ENCODE measurements at places on chromosomes 12 and 14.

GRCh38 chr14:67623114-67623513 lies 3.4 kb downstream of the ARG2 start:
- DNase-seq, result no peak

DNA sequence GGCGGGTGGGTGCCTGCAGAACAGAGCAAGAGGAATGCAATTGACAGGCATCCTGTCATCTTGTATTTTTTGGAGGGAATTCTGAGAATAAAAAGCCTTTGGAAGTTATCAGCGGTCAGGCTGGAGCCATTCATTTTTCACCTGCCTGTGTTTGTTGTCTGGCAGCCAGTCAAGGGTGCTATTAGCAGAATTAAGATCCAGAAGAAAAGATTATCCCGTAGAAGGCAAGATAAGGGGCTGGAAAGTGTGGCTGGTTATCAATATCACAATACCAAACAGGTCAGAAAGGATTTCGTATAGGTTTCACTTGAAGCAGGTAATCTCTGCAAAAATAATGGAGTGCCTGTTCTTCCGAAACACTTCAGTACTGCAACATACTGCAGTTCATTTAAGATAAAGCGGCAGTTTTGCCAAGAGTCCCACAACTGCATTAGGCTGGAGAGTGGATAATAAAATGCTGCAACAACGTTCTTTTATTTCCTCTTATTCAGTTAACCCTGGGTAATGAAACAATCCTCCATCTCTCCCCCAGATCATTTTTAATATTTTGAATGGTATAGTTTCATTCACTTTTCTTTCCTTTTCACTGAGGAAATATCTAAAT lies 171.2 kb upstream of the CDKN3 start:
- no peak for DNase-seq

GRCh38 chr12:91367234-91367849 lies 184.7 kb upstream of the DCN start:
- no peak for DNase-seq

GRCh38 chr12:85836197-85837090 lies at the start of gene RASSF9:
Gene RASSF9 (minus strand): TSS chr12:85836409. CDS start chr12:85836201, 208 bp downstream.
- no peak for DNase-seq

DNA sequence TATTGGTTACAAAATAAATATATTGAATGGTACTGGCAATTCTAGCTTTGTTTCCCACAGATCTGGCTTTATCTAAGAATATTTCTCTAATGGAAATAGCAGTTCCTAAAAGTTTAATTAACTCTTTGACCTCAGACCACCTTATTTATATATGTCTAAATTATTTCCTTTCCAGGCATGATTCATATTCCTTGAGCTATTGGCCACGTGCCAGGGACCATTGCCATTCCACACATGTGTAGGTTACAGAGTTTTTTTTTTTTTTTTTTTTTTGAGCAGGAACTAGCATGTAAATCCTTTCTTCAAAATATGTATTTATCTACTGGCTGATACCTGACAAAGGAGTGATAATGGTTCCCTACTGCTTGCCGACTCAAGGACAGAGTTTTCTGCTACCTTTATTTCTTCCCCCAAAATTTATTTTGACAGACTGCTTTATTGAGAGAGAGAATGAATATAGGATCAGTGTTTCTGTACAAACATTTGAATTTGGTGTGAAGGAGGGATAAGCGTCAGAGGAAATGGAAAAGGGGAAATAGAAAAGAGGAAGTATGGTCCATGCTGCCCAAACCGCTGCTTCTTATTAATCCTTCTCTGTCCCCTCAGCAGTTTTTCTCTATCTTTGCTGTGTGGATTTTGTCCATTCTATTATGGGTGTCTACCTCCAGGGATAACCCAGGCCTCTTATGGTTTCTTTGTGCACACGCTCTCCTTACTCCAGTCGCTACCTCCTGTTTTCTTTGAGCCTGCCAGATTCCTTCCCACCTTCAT lies 36.4 kb downstream of the PDE3A start:
- DNase-seq, result no peak

GRCh38 chr12:22792138-22792537 lies 167.2 kb downstream of the ETNK1 start:
- DNase-seq, result no peak

- DNase-seq, result no peak
Measured at GRCh38 chr14:61368781-61369453, 47.5 kb downstream of the PRKCH start.

GRCh38 chr12:118297284-118297683 lies 75.4 kb downstream of the TAOK3 start:
- DNase-seq, result no peak

- DNase-seq, result no peak
Measured at GRCh38 chr14:87940894-87941293, 52.1 kb downstream of the GALC start.

DNA sequence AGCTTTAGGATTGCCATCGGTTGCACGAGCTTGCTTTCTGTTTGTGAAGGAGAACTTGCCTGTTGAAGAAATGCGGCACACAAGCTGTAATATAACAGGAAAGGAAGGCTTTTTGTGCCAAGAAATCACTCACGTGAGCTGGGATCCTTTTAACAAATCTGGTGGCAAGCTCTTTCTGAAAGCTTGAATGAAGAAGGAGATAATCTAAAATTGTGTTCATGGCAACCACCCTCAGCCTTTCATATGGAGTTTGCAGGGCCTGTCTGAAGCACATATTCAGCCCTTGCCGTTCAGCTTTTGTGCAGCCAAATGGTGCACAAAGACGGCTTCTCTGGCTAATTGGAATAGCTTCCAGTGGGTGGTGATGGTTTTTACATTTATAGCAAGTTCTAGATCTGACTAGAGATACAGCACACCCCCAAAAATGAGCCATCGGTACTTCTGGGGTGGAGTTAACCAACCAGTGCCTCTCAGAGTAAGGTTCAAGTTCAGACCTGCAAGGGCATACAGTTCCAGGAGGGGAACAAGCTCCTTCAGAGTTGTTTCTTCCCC lies 107.4 kb downstream of the AEBP2 start:
- no peak for DNase-seq

GRCh38 chr12:114662512-114663177 lies 21.3 kb downstream of the TBX3 start:
- no peak for DNase-seq

DNA sequence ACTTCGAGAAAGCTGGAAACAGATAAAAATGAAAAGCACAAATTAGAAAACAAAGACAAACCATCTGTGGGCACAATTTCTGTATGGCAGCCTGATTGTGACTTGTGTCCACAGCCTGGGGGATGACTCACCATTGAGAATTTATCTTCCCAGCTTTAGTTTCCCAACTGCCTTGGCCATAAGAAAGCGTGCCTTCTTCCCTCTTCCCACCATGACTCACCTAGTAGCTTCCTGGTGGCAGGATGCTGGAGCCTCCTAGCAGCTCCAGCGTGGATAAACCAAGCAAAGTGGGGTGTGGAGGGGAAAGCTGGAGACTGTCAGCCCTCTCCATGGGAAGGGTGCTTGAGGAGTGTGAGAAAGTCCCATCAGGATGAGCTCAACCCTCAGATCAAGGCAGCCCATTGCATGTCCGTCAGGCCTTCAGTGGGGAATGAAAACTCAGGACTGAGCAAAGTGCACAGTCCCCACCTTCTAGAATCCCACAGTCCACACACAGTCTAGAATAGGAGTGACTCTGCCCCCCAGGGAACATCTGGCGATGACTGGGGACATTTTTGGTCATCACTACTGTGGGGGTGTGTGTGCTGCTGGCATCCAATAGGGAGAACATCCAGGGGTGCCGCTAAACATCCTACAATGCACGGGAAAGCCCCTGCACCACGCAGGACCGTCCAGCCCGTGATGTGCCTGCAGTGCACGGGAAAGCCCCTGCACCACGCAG lies 22.4 kb upstream of the SERPINA6 start:
- no peak for DNase-seq

DNA sequence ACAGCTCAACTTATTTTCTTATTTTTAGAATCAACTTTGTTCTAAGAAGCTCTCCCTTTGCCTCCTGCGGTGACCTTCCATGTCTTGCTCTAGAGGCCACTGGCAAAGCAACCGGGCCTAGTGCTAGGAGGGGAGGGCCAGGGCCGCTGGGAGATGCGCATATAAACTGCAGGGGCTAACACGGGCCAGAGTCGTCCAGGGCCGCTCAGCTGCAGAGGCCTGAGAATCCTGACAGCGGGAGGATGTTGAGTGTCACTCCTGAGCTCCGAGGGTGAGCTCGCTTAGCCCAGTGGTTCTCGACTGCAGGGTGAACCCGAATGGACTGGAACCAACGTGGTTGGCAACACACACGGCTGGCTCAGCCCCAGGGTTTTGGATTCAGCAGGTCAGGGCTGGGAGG lies 6.5 kb upstream of the PIWIL1 start:
- no peak for DNase-seq

- DNase-seq, result no peak
Measured at GRCh38 chr14:22432348-22432976, 156.6 kb downstream of the DAD1 start.

GRCh38 chr14:59728304-59728703 lies 142.3 kb downstream of the RTN1 start:
- DNase-seq, result no peak

DNA sequence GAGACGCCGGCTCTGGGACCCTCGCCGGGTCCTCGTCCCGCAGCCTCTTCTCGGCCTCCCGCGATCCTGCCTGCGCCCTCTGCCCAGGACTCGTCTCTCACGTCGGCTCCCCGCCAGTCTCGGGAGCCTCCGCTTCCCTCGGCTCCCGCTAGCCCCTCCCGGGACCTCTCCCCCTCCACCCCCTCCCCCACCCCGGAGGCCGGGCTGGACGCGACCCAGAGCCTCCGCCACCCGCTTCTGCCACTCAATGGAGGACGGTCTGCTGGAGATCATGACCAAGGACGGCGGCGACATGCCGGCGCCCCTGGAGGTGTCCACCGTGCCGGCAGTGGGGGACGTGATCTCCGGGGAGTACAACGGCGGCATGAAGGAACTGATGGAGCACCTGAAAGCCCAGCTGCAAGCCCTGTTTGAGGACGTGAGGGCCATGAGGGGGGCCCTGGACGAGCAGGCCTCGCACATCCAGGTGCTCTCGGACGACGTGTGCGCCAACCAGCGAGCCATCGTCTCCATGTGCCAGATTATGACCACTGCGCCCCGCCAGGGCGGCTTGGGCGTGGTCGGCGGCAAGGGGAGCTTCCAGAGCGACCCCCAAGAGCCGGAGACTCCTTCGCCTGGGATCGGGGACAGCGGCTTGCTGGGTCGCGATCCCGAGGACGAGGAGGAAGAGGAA lies 568 bp downstream of the CCDC184 start:
- no peak for DNase-seq

- DNase-seq, result no peak
Measured at GRCh38 chr14:86221755-86222154, 691.8 kb downstream of the FLRT2 start.

DNA sequence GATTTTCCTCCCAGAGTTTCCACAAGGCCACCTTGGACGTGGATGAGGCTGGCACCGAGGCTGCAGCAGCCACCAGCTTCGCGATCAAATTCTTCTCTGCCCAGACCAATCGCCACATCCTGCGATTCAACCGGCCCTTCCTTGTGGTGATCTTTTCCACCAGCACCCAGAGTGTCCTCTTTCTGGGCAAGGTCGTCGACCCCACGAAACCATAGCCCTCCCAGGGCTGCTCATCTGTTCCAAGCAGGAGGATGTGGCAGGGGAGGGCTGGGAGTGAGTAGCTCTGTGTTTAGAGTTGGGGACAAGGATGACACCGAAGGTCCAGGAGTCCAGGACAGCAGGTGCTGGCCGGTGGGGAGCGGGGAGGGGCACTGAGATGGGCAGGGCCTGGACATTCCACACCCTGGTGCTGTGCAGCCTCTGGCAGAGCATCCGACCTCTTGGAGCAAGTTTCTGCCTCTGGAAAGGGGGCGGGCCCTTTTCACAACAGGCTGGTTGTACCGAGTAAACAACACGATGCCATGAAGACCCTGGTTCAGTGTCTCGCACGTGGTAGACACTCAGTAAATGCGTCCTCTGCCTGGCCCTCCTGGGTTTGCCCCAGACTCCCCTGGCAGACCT lies 8.2 kb downstream of the SERPINA4 start:
- no peak for DNase-seq

GRCh38 chr14:60349663-60350365 lies 100.8 kb downstream of the PPM1A start:
- no peak for DNase-seq

DNA sequence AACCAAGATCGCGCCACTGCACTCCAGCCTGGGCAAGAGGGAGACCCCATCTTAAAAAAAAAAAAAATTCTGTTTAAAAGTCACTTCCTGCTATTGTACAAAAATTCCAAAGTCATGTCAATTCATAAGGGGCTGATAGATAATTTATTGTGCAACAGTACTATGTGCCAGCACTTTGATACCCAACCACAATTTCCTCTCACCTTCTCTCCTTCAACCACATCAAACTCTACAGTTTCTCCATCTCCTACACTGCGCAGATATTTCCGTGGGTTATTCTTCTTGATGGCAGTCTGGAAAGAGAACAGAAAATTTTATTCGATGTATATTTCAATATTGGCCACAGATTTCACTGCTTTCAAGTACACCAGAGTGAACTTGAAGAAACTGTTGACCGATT lies 7.6 kb downstream of the YBX3 start:
- DNase-seq, result no peak

GRCh38 chr12:52884526-52885293 lies 20.2 kb downstream of the KRT8 start:
- DNase-seq, result no peak

DNA sequence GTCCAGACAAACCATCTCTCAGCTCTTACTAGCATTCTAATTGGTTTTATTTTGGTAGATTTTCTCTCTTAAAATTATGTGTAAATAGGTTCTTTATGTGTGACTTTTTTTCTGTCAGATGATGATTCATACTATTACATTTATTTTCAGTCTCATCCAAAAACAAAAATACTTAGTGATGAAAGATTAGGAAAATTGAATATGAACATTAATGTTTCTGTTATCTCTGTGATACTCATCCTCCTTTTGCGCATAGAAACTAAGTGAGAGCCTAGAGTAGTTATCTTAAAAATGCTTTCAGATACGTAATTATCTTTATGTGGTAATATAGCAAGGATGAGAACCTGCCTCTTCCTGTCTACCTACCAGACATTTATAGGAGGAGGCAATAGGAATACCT lies 84.1 kb upstream of the MON2 start:
- DNase-seq, result no peak

DNA sequence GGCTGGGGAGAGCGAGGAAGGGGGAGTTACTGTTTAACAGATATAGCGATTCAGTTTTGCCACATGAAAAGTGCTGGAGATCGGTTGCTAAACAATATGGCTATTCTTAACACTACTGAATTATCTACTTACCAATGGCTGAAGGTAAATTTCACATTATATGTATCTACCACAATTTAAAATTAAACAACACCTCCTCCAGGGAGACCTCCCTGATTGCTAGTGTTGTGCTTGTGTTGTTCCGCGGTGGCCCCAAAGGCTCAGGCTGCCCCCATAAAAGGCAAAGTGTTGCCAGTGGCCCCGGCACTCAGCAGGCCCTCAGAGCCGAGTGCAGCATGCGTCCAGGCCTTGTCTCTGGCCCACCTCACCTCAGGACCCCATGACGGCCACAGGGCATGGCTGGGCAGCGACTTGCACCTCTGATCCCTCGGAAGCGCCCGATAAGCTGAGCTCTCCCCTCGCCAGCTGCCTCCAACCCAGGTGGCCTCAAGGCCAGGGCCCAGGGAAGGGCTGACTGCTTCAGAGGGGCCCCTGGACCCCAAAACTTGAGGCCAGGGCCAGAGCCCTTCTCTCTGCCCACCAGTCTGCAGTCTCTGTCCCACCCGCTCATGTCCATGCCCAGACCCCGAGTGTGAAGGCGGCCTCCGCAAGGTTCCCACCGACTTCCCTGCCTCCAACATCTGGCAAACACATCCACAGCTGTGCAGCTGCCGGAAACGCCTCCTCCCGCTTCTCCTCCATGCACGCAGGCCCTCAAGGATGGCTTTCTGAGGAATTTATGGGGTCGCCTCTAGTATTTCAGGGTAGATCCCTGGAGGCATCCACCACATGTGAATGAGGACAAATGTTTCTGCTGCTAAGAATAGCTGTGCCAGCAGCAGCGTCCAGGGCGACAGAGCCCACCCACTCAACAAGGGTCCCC lies 60.0 kb downstream of the NCOR2 start:
- DNase-seq, result no peak

Data from cortex of kidney (tissue), 1 donor.